Activated CD4-positive, alpha-beta T cell treated with anti-CD3 and anti-CD28 coated beads, Interleukin-2, amount 10 ng/mL, durations not matched to agents 7 days and 5 days (primary cell): ENCODE measurements at places on chromosomes 3 and 15. TPM values are rescaled to one million over a fixed set of nuclear protein-coding genes. Genes with fewer than 3 reads are reported as not detected.

Gene LRRIQ4
- total RNA-seq = not detected

GRCh38 chr3:151589311-151589710, 128.4 kb upstream of the IGSF10 start:
- no peak overlapping the region for H3K27ac ChIP-seq
- no peak overlapping the region for H3K4me3 ChIP-seq
- no peaks in the 10 kb centered on the region for H3K36me3 ChIP-seq
- H3K27me3 ChIP-seq = peaks cover 15% of the 10 kb centered on the region
- DNase-seq = no peak

Gene ARRDC4
- 0.52 TPM for total RNA-seq

GRCh38 chr15:52295421-52296001, at the start of gene MYO5C:
Gene MYO5C (minus strand): TSS chr15:52295804. CDS start chr15:52295636, 168 bp downstream.
- H3K36me3 ChIP-seq = peaks cover 2% of the 10 kb centered on the region
- H3K4me1 ChIP-seq = peaks cover 24% of the 10 kb centered on the region
- no peak for DNase-seq
- H3K27ac ChIP-seq = no peak within 1 kb of the TSS
- peak within 1 kb of the TSS; percentile 49 for H3K4me3 ChIP-seq

Gene FSTL1
- 0.37 TPM for total RNA-seq

- H3K27me3 ChIP-seq = peaks cover 6% of the 10 kb centered on the region
- no peaks in the 10 kb centered on the region for H3K4me1 ChIP-seq
- no peaks in the 10 kb centered on the region for H3K36me3 ChIP-seq
These were observed 155.6 kb downstream of the GOLGA6L4 start for GRCh38 chr15:84391191-84391590.

GRCh38 chr3:59262076-59262498, 212.3 kb upstream of the CFAP20DC start:
- no peaks in the 10 kb centered on the region for H3K4me1 ChIP-seq
- H3K4me3 ChIP-seq = no peak overlapping the region
- DNase-seq = no peak
- H3K36me3 ChIP-seq = no peaks in the 10 kb centered on the region
- H3K27ac ChIP-seq = no peak overlapping the region

Gene CCR5
- 21.6 TPM for total RNA-seq
